Tracheal epithelial cell (primary cell): ENCODE measurements at places on chromosomes 16 and 17. TPM values are rescaled to one million over a fixed set of nuclear protein-coding genes. Genes with fewer than 3 reads are reported as not detected.

Gene TPSG1
- not detected in 2 replicates for total RNA-seq

Gene USP32
- 44.8 and 49.4 TPM in 2 replicates for total RNA-seq

Gene RTN4RL1
- total RNA-seq: 0.43 and 0.48 TPM in 2 replicates

Gene TMC6
- 69.5 and 106 TPM in 2 replicates for total RNA-seq

Gene SREBF1
- 57.8 and 123 TPM in 2 replicates for total RNA-seq

Gene PPL
- total RNA-seq: 88.0 and 150 TPM in 2 replicates

Gene GRB7
- 8.3 and 19.0 TPM in 2 replicates for total RNA-seq

Gene USP43
- total RNA-seq: 11.1 and 17.6 TPM in 2 replicates

Gene PMFBP1
- total RNA-seq: 1.3 TPM in 1 of 2 replicates, not detected in the other

Gene HSPB9
- total RNA-seq: not detected in 2 replicates

Gene KRT28
- not detected in 2 replicates for total RNA-seq

Gene RMI2
- 1.7 and 5.3 TPM in 2 replicates for total RNA-seq

Gene STAT5A
- total RNA-seq: 1.3 and 17.4 TPM in 2 replicates

Gene CCL15
- total RNA-seq: not detected in 2 replicates

Gene ABCA10
- 0.48 and 0.85 TPM in 2 replicates for total RNA-seq

Gene CMTM3
- total RNA-seq: 0.43 and 15.9 TPM in 2 replicates

Gene MMP15
- 23.7 and 27.2 TPM in 2 replicates for total RNA-seq

Gene TPPP3
- total RNA-seq: 0.24 and 0.43 TPM in 2 replicates

Gene LRRC3C
- total RNA-seq: not detected in 2 replicates

Gene TBC1D3E
- not detected in 2 replicates for total RNA-seq

Gene FOXL1
- 0.72 and 2.8 TPM in 2 replicates for total RNA-seq

Gene HOXB5
- total RNA-seq: not detected in 2 replicates

Gene RSPRY1
- total RNA-seq: 36.1 and 45.6 TPM in 2 replicates

Gene ANKS4B
- under 0.01 TPM in 1 of 2 replicates, not detected in the other for total RNA-seq

Gene MPV17L
- total RNA-seq: 0.72 and 5.8 TPM in 2 replicates

Gene USB1
- 31.1 and 84.8 TPM in 2 replicates for total RNA-seq

Gene CACNG3
- not detected in 2 replicates for total RNA-seq
